Activated CD4-positive, alpha-beta T cell treated with anti-CD3 and anti-CD28 coated beads for 36 hours (primary cell): ENCODE measurements at places on chromosomes 11 and 22.

DNA sequence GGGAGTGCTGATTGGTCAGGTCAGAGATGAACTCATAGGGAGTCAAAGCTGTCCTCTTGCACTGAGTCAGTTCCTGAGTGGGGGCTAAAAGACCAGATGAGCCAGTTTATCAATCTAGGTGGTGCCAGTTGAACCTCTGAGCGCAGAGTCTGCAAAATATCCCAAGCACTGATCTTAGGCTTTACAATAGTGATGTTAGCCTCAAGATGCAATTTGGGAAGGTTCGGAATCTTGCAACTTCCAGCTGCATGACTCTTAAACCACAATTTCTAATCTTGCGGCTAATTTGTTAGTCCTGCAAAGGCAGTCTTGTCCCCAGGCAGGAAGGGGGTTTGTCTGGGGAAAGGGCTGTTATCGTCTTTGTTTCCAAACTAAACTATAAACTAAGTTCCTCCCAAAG lies 92.3 kb upstream of the PARVA start:
- DNase-seq = no peak

DNA sequence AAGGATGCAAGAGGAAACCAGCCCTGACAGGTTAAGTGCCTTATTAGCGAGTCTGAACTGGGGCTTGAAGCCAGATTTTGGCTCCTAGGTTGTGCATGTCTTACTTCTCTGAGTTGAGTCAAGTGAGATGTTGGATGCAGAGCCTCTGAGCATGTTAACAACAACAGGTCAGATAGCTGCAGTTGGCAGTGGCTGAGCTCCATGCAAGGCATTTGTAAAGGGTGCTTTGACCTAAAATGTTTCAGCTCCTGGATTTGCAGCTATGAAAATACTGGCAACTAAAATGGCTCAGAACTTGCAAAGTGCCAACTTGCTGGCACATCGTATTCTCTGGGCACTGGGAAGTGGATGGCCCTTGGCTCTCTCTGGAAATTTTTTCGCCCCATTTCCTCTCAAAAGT lies 16.4 kb upstream of the CSRP3 start:
- DNase-seq = no peak

DNA sequence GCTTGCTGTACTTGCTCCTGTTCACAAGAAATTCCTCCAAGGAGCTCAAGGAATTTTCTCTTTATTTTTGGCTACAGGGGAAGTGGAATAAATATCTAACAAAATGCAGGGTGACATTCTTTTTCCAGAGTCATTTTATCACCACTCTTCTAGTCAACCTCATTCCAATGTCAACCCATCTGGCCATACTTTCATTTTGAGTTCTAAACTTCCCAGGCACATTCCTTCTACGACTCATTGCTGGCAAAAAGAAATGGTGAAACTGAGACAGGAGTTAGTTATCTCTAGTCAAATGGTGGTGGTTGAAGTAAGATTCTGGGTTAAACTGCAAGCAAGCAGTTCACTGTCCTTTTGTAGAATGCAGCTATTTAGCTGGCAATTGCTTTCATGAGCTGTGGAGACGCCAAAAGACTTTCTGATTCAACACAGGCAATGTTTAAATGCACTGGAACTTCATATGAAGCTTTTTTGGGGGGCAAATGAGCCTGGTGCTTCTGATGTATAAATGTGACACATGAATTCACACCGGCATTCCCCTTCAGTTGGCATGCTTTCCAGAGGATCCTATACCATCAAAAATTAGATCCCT lies 304.6 kb downstream of the CADM1 start:
- DNase-seq = no peak

DNA sequence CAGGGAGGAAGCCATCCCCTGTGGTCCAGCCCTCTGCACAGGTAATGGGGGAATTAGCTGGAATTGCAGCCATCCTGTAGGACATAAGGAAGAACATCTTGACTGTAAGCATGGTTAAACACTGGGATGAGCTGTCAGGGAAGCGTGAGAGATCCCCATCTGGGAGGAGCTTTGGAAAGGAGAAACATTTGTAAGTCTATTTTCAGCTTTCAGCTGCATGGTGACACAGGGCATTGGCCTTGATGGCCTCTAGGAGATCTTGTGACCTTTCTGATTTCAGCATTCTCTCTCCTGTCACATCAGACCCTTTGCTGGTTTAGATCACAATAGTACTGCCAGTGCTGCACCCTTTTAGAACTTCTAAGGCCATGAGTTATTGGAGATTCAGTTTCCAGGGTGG lies 47.1 kb downstream of the BCR start:
- DNase-seq = no peak

GRCh38 chr11:112644410-112645131 lies 316.6 kb upstream of the NCAM1 start:
- no peak for DNase-seq

- no peak for DNase-seq
Measured at GRCh38 chr11:93537767-93538261, 5.4 kb downstream of the SMCO4 start.

DNA sequence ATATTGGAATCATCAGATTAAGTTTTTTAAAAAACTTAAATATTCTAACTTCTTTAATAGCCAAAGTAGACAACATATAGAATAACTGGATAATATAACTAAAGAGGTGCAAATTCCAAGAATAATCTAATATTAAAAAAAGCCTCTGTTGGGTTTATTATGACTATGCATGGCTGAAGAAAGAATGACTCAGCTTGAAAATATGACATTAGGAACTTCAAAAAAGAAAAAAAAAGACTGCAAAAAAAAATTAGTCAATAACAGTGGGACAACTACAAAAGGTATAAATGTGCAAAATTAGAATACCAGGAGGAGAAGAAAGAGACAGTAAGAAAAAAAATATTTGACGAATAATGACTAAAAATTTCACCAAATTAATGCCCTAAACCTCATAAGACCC lies 1178.0 kb downstream of the JRKL start:
- no peak for DNase-seq
